Omental fat pad (tissue), 4 donors: ENCODE measurements at places on chromosomes 7 and 10. TPM values are rescaled to one million over a fixed set of nuclear protein-coding genes. Genes with fewer than 3 reads are reported as not detected.

DNA sequence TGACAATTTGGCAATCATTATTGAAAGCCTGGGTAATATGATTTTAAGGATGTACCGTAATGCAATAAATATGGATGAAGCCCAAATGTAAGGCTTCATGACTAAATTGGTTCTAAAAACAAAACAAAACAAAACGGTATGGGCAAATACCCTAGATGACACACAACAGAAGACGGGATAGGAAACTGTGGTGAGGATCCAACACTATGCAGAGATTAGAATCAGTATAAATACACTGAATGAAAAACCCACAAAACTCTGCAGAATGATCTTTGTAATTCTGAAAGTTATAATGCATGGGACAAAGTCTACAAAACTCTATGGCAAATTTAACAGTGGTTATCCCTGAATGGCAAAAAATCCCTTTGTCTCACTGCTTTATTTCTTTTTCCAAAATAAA, 57.6 kb downstream of the MALSU1 start:
- no peak for DNase-seq

Gene UCMA
- not detected for total RNA-seq

Gene RBP4
- total RNA-seq: 188 TPM

- DNase-seq: no peak
Observed at GRCh38 chr7:113087071-113087998, 708 bp upstream of the GPR85 start.

DNA sequence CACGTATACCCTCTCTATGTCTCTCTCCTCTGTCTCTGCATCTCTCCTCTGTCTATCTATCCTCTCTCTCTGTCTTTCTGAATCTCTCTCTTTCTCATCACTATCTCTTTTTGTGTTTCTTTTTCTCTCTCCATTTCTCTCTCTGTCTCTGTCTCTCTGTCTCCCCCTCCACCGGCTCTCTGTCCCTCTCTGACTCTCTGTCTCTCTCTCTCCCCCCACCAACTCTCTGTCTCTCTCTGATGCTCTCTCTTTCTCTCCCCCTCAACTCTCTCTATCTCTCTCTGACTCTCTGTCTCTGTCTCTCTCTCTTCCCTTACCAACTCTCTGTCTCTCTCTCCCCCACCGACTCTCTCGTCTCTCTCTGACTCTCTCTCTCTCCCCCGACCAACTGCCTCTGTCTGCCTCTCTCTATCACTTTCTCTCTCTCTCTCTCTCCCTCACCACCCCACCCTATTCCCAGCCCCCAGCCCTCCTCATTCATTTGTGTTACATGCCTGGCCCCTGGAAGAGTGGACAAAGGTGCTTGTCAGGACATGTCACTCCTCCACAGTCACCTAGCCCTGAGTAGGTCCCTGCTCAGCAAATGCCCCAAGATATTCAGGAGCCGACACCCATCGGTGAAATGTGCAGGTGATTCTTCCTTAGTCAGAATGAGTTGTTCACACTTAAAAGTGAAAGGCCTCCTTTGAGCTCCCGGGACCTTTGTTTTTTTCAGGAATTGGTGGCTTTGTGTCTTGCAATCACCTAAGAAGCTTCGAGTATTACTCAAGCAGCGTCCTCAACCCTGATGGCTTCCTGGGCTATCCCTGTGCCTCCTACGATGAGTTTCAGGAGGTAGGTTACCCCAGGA, 13.6 kb downstream of the PNLIPRP2 start:
- no peak for DNase-seq

GRCh38 chr7:158024881-158025280, 562.7 kb downstream of the PTPRN2 start:
- no peak for DNase-seq

Gene SPRN
- not detected for total RNA-seq

DNA sequence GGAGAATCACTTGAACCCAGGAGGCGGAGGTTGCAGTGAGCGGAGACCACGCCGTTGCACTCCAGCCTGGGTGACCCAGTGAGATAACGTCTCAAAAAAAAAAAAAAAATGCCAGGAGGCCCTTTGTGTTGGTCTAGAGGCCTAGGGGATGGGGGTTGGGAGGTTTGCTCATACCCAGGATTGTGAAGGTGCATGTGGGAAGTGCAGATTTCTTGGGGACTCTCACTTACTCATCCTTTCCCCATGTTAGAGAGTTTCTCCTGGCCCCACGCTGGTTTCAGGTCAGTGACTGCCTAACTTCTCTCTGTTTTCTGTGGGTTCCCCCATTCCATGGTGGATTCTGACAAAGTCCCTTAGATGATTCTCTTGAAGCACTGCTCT, 471.5 kb upstream of the CNTNAP2 start:
- no peak for DNase-seq

GRCh38 chr7:150927157-150927955, 50.8 kb downstream of the KCNH2 start:
- DNase-seq: no peak

DNA sequence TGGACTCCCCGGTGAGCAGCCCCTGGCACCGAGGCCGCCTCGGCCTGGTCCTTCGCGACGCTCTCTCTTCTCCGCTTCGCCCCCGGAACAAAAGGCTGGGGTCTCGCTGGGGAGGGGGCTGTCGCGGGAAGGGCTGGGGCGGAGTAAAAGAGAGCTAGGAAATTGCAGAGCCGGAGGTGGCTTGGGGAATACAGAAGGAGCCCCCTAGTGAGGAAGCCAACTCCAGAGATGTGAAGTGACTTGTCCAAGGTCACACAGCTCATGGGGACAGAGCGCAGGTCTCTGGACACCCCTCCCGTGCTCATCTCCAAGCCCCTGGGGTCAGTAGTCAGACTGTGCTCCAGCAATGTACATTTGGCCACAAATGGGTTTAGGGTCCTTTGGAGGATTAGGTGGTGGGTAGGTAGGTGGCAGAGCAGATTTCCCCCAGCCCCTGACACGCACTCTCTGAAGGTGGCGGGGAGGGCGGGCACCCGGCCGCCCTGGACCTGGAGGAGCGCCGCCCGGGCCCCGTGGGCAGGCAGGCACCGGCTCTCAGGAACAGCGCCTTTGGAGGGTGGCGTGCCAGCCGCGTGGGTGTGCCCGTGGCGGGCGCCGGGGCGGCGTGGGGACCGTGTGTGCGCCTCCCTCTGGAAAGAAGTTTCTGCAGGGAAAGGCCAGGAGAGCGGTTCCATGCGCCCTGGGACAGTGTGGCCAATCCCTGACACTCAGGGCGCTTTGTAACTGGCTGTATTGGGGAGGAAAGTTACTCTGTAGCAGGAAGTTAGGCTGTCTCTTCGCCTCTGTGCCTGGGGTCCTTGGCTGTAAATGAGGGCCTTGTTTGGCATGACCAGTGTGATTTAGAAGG, 910 bp downstream of the WIPF3 start:
- no peak for DNase-seq

DNA sequence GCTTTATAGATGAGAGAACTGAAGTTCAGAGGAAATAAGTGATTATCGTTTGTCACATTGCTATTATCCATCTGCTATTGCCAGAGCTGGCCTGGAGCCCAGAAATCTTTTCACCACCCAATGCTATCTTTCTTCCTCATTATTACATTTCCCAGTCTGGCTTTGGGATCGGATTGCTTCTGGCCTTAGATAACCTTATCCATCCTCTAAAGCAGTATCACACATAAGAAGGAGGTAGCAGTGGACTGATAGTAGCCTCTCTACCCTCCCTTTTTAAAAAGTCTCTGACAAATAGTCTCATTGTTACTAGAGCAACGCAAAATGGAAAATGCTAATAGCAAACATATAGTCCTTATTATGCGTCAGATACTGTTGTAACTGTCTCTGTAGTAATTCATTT, 1.3 kb upstream of the CLDN12 start:
- no peak for DNase-seq

DNA sequence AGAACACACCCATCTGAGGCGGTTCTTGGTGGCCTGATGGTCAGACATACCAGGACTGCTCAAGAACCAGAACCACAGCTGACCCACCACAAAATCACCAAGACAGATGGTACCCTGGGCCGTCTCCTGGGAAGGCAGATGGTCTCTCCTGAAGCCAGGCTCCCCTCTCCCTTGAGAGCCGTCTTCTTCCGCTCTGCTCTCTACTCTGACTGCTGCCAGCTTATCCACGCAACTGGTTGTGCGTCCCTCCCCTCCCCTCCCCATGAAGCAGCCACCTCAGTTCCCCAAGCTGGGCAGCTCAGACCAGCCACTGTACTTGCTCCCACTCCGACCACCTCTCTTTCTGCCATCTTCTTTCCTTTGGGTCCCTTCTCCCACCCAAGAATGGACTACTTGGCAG, 14.0 kb downstream of the PDIA4 start:
- DNase-seq: no peak

- no peak for DNase-seq
Observed at GRCh38 chr10:75613685-75614504, 182.5 kb downstream of the LRMDA start.

- DNase-seq: no peak
Observed at GRCh38 chr7:107815254-107815882, 12.3 kb upstream of the SLC26A3 start.

DNA sequence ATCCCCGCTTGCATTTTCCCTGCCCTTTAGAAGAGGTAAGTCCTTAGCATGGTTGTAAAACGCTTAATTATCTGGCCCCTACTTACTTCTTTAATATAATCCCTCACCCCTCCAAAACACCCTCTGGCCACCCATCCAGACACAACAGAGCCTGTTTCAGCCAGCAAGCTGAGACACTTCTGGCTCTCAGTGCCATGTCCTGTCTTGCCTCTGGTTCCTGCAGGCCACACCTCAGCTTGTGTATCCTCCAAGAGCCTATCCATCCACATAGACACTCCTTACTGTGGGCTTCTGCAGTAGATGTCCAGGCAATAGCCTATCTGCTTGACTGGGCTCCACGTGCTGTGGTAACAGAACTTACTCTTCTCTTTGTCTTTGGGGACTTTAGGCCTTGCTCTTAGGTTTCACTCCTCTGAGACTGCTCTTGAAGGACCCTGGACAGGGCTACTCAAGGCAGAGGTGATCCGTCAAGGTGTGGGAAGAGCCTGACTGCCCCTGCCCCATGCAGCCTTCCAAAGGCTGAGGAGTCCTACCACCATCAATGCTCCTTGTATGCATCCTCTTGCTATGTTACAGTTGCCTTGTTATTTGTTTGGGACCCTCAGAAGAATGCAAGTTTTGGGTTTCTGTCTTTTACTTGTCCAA, 149.9 kb downstream of the CHN2 start:
- DNase-seq: no peak

Gene SUPV3L1
- 50.6 TPM for total RNA-seq

Gene PIP
- not detected for total RNA-seq

Gene AKR1D1
- total RNA-seq: not detected

Gene HOXA3
- total RNA-seq: 11.0 TPM

- DNase-seq: no peak
Observed at GRCh38 chr10:43407148-43407575, 1.8 kb downstream of the HNRNPF start.

Gene ANLN
- 2.8 TPM for total RNA-seq

DNA sequence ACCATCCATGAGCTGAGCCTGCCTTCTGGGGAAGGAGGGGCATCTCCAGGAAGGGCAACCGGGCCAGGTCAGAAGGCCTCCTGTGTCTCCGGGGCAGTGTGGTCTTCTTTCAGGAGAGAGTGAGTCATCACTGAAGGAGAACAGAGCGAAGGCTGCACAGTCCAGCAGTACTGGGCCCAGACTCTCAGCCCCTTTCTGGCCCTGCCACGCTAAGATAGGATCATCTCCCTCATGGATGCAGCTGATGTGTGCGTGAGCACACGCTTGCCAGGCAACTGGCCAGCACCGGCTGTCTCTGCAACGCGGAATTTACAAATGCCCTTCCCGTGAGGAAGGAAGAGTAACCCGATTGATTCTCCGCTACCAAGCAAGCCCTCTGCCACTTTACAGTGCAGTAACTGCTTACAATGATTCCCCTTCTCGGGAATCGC, 328.2 kb downstream of the TNS3 start:
- no peak for DNase-seq

DNA sequence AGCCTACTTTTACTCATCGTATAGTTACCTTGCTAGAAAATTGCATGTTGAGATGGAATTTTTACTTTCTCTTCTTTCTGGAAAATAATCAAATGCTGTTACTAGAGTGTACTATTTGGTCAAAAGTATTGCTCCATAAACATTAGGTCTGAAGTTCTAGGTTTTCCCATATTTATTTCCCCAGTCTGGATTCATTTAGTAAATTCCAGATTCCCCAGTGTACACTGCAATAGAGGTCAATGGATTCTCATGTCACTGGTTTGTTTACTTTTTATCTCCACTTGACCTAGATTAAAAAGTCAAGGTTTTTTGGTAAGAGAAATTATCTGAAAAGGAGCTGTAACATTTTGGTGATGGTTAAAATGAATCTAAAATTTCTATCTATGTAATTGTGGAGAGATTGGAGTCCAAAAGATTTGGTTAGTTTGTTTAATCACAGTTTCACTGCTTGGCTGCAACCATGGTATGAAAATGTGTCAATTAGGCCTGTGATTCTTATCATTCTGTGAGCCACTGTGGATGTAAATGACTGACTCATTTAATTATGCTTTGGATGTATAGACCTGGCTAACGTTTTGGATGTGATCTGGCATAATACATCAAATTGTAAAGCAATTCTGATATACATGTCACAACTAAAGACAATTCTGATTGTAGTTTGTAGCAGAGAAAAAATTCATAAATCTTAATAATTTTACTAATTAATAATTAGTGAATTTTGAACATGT, 32.7 kb upstream of the STEAP4 start:
- DNase-seq: no peak

GRCh38 chr10:30591249-30591670, 38.3 kb downstream of the LYZL2 start:
- DNase-seq: no peak

- DNase-seq: no peak
Observed at GRCh38 chr7:121404348-121404747, 8.2 kb upstream of the FAM3C start.

- no peak for DNase-seq
Observed at GRCh38 chr10:18094332-18094731, 45.9 kb upstream of the CACNB2 start.

Gene PNLIPRP1
- total RNA-seq: not detected

GRCh38 chr10:133347710-133348517, 741 bp downstream of the PRAP1 start:
- no peak for DNase-seq

DNA sequence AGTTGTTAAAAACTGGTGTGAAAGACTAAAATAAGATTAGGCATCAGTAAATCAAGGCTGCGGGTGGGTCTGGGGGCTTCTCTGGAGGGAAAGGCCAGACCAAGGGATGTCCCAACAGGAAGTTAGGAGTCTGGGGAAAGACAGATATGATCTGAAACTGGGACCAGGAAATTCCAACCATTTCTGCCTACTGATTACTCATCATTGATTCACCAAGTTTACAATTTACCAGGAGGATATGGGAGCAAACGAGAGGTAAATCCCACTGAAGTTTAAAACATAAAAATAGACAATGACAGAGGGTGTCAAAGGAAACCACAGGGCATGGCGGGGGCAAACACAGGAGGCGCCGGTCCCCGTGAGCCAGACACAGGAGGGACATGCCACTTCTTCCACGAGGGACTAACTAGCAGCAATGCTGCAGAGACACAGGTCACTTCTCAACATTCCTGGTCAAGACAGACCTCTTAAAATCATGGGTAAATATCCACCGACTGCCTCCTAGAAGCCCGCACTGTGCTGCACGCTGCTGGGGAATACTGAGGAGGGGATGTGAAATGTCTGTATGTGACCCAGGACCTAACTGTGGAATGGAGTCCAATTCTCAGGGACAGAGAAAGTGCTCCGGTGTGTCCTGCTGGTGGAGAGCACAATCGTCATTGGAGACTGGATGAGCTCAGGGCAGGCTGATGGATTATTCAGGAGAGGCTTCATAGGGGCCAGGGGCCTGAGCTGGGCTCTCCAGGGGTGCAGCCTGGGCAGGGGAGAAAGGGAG, 153.4 kb upstream of the KLF14 start:
- no peak for DNase-seq

Gene PTPRN2
- 2.0 TPM for total RNA-seq

Gene NPC1L1
- 0.32 TPM for total RNA-seq
